ENCODE measurements at places on chromosomes 7 and 10.

GRCh38 chr7:79317728-79318127 is 135.7 kb downstream of the MAGI2 start:
- peak; percentile 47 for DNase-seq

DNA sequence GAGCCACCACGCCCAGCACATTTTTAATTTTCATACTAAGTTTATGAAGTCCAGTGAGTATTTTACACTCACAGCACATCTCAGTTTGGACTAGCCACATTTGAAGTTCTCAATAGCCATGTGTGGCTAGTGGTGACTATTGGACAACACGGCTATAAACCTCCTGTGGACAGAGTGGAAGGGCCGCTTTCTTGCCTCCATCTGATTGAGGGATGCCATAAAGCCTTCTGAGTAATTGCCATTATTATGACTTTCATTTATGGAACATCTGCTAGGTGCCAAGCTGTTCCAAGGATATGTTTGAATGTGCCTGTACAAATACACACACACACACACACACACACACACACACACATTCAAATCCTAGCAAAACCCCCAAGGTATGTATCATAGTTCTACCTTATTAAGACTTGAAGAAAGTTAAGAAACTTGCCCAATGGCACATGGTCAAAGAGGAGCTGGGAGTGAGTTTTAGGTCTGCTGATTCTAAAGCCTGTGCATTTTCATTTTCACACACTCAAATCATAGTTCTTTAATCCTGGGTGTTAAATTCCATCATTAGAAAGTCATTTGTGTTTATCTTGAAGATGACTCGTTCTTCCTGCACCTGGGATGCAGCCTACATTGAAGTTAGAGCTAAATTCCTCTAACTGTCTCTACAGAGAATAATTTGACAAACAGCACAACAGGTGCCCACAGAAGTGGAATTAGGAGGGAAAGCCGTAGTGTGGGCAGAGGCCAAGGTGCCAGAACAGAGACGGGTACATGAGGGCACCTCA is 143.3 kb downstream of the PKD1L1 start:
- DNase-seq: no peak

- peak; percentile 62 for DNase-seq
These were observed 4.6 kb upstream of the C10orf95 start for GRCh38 chr10:102455893-102456471.

GRCh38 chr10:91705948-91706670 is 73.2 kb upstream of the PPP1R3C start:
- DNase-seq: no peak

DNA sequence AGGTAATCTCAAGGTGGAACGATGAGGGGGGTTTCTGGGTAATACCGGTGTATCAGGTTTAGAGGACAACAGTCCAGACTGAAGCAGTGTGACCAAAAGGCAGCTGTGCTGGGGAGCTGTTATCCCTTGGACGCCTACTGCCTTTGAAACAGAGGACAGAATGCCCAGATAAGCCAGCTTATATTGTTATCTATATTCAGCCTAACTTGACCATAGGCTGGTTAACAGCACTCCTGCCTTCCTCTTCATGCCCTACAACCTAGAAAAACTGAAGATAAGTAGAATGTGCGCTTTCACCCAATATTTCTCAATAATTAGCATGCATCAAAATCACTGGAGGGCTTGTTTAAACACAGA is 44.9 kb downstream of the IL6 start:
- DNase-seq: no peak

- DNase-seq: no peak
These were observed 280.0 kb downstream of the ELFN1 start for GRCh38 chr7:1950066-1950451.

DNA sequence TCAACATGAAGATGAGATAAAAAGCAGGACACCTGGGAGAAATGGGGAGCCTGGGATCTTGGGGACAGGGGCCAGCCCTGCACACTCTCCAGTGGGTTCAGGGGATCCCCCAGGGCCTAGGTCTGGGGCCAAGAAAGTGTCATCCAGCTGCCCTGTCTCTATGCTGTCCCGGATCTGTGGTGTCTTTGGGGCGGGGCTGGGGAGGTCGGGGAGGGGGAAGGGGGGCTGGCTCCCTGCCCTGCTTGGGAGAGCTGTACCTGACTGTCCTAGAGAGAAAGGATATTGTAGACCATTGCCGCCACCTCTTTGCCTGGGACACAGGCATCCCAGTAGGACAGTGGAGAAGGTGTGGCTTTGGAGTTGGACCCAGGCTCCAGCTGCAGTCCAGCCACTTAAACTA is 7.0 kb upstream of the SPACDR start:
- DNase-seq: no peak

GRCh38 chr10:48813825-48814224 is 125.8 kb downstream of the LRRC18 start:
- no peak for DNase-seq

- DNase-seq: peak; percentile 52
These were observed 56.6 kb downstream of the BMPER start for GRCh38 chr7:33961948-33962347.

GRCh38 chr7:117247809-117248208 is 75.0 kb downstream of the WNT2 start:
- no peak for DNase-seq

GRCh38 chr10:42959833-42960232 is 117.0 kb upstream of the RET start:
- DNase-seq: no peak

DNA sequence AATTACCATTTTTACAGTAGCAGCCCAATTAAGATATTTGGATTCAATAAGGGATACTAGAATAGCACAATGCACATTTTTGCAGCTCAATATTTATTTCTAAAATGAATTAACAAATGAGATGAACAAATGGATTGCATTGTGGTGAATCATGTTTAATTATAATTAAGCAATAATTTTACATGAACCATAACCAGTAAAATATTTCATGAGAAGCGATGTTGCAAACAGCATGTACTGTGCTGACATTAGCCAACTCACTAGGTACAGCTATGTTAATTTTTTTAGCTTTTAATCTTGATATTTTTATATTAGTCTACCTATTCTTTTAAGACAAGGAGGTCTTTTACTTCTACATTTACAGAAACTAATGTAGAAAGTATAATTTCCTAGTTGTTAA is 399.1 kb upstream of the AKR1E2 start:
- peak; percentile 18 for DNase-seq

GRCh38 chr7:132817949-132818348 is 241.7 kb upstream of the PLXNA4 start:
- DNase-seq: peak; percentile 35

- DNase-seq: no peak
These were observed 49.3 kb downstream of the EEPD1 start for GRCh38 chr7:36202398-36202797.

- DNase-seq: no peak
These were observed 36.8 kb downstream of the PPIF start for GRCh38 chr10:79383974-79384606.

DNA sequence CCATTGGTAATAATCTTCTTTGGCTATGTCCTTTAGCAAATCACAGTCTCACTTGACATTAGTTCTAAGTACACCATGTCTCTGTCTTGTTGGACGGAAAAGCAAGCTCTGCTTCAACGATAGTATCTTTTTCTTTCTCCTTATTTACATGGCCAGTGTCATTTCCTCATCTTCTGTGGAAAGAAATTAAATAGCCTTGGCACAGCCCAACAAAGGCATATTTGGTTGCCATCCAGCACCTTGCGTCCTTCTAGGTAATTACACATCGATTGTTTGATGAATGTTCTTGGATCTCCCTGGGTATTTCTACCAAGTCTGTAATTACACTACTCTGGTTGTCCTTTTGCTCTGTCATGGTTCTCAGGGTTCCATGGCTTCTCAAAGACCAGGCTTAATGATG is 183.1 kb downstream of the CHN2 start:
- DNase-seq: no peak

DNA sequence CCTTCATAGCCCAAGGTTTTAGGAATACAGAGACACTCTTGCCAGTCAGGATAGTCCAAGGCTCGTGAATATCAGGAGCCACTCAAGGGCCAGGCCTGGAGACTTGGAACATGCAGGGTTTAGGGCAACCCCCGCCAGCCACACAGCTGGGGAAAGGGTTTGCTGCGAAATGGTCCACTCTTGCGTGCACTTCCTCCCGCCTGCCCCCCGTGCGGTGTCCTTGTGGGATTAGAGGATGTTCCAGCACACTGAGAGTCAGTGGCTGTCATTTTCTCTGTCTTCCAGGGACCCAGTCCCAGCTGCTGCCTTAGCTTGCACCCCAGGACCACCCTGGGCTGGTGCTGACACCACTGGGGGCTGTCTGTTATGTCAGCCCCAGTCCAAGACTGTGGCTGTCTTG is 38.5 kb downstream of the POR start:
- no peak for DNase-seq

- DNase-seq: no peak
These were observed 3.9 kb downstream of the PIK3AP1 start for GRCh38 chr10:96716390-96716789.

GRCh38 chr10:58784361-58784760 is 271.7 kb downstream of the BICC1 start:
- no peak for DNase-seq

DNA sequence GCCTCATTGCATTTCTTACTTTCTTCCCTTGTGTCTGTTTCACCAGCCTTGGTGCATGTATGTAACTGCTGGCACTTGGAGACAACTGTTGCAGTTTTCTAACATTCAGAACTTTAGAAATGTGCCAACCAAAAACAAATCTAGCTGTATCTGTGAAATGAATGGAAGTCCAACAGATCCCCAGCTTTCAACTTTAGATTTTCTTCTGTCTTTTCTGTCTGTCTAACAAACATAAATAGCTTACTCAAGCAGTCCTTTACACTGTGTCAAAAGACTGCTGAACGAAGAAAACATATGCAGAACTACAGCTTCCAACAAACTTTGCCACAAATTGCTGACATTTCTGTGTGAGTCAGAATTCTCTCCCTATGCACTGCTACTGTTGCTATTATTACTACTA is 30.9 kb downstream of the SORCS1 start:
- no peak for DNase-seq

- no peak for DNase-seq
These were observed 229.7 kb upstream of the NFE2L3 start for GRCh38 chr7:25922296-25922695.

GRCh38 chr10:44344727-44345126 is 40.2 kb downstream of the CXCL12 start:
- DNase-seq: no peak

DNA sequence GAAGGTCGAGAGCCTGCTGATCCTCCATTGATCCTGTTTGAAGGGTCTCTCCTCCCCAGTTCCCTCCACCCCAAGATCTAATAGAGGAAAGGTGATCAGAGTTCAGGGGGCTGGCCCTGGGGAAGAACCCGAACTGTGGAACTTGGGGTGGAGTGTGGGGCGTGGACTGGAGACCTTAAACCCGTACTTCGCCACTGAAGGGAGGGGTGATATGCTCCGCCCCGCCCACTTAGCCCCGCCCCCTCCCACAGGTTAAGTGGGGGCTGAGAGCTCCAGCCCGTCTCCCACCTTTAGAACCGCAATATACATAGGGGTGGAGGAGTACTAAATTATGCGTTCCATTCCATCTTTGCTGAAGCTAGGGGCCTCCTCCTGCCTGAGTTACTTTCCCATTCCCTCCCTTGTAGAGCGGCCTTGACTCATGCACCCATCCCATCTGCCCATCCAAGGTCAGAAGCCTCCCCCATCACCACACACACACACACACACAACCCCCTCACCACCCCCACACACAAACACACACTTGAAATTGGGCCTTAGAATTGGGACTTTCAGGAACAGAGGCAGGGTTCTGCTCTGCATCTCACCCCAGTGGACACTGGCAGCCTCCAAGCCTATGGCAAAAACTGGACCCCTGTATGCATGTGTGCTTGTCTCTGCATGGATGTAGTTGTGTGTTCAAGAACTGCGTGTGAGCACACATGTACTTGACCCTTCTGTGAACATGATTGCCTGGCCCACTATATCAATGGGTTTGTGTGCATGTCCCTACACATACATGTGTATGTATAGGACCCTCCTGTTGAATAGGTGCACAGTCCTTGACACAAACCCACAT is 991 bp downstream of the SEMA4G start:
- no peak for DNase-seq

DNA sequence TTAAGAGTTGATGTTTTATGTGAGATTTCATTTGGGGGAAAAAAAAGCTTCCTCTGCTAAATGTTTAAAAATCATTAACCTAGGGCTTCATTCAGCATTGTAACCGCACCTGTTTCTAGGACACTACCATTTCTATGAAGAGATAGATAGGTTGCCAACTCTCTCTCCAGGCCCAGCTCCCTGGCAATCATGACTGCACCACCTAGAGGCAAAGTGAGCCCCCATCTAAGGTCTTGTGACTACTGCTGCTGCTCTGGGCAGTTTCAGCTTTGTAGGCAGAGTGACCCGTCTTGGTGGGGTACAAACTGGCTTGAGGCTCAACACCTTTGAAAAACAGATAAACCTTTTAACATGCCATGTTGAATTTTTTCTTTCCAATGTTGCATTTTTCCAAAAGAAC is 27.3 kb upstream of the MRC1 start:
- no peak for DNase-seq

DNA sequence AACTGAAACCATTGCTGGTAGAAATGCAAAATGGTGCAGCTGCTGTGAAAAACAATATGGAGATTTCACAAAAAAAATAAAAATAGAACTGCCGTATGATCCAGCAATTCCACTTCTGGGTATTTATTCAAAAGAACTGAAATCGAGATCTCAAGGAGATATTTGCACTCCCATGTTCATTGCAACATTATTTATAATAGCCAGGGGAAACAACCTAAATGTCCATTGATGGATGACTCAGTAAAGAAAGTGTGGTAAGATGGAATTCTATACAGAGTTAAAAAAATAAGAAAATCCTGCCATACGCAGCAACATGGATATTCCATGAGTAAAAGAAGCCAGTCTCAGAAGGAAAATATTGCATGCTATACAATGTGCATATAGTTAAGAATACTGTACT is 290.6 kb upstream of the GHITM start:
- no peak for DNase-seq

- DNase-seq: no peak
These were observed 59.9 kb upstream of the KAT6B start for GRCh38 chr10:74766501-74766900.

DNA sequence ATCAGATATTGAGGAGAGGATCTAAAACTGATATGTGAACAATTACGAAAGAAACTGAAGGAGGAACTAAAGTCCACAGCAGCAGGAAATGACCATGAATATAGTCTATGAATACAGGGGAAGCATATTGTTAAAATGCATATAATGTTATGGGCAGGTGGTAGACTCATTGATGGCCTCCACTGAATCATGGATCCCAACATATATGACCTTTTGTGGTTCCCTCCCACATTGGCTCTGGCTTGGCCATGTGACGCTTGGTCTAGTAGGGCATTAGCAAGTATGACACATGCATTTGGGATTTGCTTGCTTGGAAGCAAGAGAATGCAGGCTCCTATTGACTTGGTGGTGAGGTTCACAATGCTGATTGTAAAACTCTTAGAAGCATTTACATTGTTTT is 55.2 kb upstream of the RAB18 start:
- DNase-seq: peak; percentile 25
